Activated CD8-positive, alpha-beta memory T cell treated with anti-CD3 and anti-CD28 coated beads for 48 hours (primary cell): ENCODE measurements at places on chromosomes 16 and 17.
A peak's percentile ranks its signal among the peaks of the same experiment; 100 is the strongest.

GRCh38 chr17:72421128-72422092 is 300.6 kb downstream of the SOX9 start:
- peak; percentile 6 for DNase-seq

GRCh38 chr17:63490858-63491400 is 14.1 kb downstream of the ACE start:
- no peak for DNase-seq

DNA sequence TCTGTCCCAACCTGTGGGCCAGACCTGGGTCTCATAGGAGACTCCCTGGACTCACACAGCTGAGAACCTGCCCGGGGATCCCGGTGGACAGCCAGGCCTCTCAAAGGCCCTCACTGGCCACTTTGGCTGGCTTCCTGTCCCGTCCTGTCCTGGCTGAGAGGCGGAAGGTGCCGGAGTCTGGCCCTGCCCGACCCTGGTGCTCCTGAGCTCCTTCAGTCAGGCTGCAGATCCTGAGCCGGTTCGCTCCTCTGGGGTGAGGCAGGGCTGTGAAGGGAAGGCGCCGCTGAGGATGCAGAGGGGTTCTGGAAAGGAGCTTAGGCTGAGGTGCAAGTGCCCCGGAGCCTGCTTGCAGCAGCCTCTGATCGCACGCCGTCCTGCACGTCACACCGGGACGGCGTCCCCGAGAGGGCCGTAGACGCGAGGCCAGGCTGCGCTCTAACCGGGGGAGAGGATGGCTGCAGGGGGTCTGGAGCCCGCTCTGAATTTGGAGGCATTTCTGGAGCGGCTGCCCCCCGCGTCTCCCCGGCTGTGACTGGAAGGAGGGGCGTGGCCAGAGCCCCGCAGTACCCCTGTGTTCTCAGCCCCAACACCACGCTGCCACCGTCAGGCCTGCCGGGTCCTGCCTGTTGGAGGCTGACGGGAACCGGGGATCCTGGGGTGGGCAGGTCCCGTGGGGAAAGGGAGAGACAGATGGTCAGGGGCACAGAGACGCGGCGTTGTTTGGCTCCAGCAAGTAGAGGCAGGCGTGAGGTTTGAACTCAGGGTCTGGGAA is 4.1 kb downstream of the HGS start:
- DNase-seq = no peak

- peak; percentile 54 for DNase-seq
Observed at GRCh38 chr16:641326-642188, at the start of gene MCRIP2. TSS of gene MCRIP2 (plus strand) at chr16:641828. CDS start at chr16:641992, 164 bp downstream.

DNA sequence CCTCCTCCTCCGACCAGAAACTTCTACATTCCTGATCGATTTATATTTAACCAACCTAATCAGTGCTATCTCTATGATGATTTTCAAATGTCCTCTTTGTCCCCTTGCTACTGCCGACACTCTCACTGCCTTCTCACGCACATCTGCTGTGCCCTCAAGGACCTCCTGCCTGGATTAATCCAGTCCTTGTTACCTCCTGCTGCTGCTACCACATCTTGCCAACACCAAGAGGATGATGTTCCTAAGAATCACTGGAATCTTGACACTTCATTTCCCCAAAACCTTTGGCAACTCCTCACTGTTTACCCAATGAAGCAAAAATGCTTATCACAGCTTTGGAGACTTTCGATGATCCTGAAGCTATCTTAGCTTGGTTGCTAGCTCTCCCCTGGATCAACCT is 287.3 kb upstream of the AXIN2 start:
- DNase-seq = no peak

GRCh38 chr16:85653290-85653891 is 35.4 kb downstream of the GINS2 start:
- no peak for DNase-seq

GRCh38 chr16:77617553-77617952 is 104.8 kb upstream of the NUDT7 start:
- no peak for DNase-seq

DNA sequence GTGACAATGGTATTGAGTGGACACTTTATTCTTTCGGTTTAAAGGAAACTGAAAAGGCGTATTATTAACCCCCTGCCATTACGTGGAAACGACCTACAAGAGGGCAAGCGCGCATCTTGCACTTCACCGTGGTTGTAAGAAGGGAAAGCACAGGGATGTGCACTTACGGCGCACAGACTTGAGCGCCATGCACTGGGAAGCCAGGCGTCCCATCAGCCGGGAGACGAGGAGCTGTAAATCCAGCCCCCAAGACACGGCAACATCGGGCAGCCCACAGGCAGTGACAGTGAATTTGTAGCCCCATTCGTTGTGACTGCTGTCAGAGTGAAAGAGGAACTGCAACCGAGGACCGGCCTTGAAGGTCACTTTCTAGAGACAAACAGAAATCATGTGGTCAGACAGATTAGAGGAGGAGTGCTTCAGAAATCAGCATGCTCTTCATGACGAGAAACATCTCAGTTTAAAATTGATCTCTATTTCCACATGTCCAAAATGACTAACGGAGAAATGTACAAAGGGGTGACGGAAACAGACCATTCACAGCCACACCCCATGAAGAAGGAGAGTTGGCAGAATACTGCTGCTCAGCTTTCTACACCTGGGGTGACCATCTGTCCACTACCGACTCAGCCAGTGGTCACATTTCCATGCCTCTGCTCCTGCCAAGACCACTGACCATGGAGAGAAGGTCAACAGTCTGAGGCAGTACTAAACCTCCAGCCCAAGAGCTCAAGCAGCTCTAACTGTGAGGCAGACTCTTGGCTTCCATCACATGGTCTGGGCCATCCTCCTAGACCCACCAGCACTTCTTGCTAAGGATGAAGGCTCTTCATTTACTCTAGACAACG is 68.6 kb downstream of the ZZEF1 start:
- DNase-seq = no peak

GRCh38 chr17:71900621-71901229 is 220.1 kb upstream of the SOX9 start:
- no peak for DNase-seq

- DNase-seq = no peak
Observed at GRCh38 chr16:50539053-50539695, 9.0 kb upstream of the NKD1 start.
